ENCODE measurements at places on chromosomes 16 and 17. TPM values are rescaled to one million over a fixed set of nuclear protein-coding genes. Genes with fewer than 3 reads are reported as not detected.

MRPL10 gene
- 87.4 TPM for total RNA-seq

MARCHF10 gene
- total RNA-seq, result 1.2 TPM

KCNJ18 gene
- not detected for total RNA-seq

SLC12A3 gene
- not detected for total RNA-seq

ZNF750 gene
- total RNA-seq, result not detected

ADAM11 gene
- total RNA-seq, result 2.4 TPM

SKAP1 gene
- not detected for total RNA-seq

PYCARD gene
- total RNA-seq, result 27.9 TPM

IRX5 gene
- 2.1 TPM for total RNA-seq

MPP2 gene
- 1.7 TPM for total RNA-seq

GAN gene
- 2.4 TPM for total RNA-seq

VAMP2 gene
- 26.4 TPM for total RNA-seq

MAP2K6 gene
- total RNA-seq, result 8.4 TPM

SUZ12 gene
- 32.5 TPM for total RNA-seq

MYH8 gene
- not detected for total RNA-seq

CHST6 gene
- 0.19 TPM for total RNA-seq

SOCS1 gene
- 1.7 TPM for total RNA-seq

CCL13 gene
- not detected for total RNA-seq
